NCI-H748 treated with DMSO at 0.1 percent for 48 hours (cell line): ENCODE measurements at places on chromosomes 3 and 15.

- no peak for DNase-seq
Observed at GRCh38 chr15:29638781-29639180, 183.5 kb downstream of the TJP1 start.

DNA sequence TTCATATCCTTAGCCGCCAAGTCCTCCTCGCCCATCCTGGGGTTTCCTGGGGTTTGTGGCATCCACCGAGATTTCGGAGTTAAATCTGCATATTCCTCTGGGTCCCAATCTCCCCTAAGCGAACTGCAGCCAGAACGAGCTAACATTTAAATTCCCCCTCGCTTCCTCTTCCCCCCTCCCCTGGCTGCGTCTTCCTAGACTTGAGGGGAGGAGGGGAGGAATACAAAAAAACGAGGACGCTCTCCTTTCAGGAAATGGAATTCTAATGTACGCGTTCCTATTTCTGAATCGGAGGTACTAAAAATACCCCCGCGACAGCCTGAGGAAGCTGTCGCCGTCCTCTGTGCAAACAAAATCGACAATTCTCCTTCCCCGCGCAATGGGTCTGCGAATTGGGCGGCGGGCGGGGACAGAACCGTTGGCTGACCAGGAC is 5.6 kb downstream of the FEZF2 start:
- DNase-seq: no peak

GRCh38 chr3:177835008-177835407 is 637.7 kb upstream of the TBL1XR1 start:
- DNase-seq: no peak

DNA sequence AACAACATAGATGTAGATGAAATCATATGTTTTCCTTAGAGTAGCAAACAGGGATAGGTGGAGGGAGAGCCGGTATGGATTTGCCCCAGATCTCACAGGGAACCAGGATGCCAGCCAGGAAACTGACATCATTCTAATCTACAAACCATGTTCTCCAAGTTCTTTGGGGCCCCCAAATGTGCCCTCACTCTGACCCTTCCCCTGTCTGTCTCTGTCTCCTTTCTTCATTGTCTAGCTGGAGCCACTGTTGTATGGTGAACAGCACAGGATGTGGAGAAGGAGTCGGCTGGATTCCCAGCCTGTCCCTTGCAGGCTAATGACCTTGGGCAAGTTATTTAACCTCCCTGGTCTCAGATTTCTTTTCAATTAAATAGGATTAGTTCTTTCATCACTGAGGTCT is 962 bp downstream of the ATP13A5 start:
- no peak for DNase-seq

GRCh38 chr3:32406486-32407408 is 15.1 kb downstream of the CMTM7 start:
- DNase-seq: peak; percentile 34

GRCh38 chr3:46208167-46208704 is at the start of gene CCR1:
Gene CCR1, minus strand, starts transcription at chr3:46208313. Its CDS starts 4,000 bp downstream, at chr3:46204313.
- no peak for DNase-seq

DNA sequence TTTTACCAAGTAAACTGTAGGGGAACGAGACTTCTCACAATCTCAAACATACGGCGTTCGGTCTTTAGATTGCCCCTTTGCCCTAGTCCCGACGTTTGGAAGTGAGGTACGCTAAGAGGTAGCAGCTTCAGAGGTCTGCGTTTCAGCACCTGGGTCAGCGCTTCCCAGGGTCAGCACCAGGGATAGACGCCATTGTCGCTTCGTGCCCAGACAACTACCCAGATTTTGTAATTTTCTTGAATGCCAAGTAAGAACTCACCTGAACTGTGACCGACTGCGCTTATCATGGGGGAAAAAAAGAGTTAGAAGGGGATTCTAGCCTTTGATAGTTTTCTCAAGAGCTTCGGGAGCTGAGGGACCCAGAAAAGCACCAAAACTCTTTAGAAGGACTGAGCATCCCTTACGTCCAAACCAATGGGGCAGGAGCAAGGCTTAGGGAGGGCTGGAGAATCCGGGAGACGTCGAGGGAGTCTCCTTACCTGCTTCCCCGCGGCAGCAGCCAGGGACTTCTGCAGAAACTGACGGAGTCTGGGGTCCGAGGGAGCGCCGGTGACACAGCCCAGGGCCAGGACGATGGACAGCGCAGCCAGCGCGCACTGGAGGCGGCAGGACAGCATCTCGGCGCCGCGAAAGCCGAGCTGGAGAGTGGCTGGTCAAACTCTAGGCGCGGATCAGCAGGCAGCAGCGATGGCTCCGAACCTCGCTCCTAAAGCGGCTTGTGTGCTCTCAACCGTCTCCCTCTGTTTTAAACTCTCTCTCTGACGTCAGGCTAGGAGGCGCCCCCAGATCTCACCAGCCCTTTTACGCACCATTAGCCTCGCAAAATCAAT is at the start of gene SST:
TSS of gene SST (minus strand) at position 720 of the 830 bp plus-strand sequence. CDS start at position 617, 103 bp downstream.
- no peak for DNase-seq

DNA sequence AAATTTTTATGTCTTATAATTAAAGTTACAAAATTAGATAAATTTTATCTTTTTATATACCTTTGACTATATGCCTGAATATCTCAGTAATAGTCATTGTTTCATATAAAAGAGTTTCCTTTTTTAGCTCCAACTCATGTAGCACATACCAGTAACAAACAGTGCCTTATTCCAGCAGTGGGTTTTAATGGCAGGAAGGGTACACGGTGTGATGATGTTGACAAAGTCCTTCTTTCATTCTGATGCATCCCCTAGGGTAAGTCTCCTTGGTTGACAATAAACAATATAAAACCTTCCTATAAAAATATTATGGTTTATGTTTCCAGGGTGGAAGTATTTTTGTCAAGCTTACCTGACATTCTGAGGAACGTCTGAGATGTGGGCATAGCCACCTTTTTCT is 77.2 kb upstream of the FGF12 start:
- DNase-seq: no peak

DNA sequence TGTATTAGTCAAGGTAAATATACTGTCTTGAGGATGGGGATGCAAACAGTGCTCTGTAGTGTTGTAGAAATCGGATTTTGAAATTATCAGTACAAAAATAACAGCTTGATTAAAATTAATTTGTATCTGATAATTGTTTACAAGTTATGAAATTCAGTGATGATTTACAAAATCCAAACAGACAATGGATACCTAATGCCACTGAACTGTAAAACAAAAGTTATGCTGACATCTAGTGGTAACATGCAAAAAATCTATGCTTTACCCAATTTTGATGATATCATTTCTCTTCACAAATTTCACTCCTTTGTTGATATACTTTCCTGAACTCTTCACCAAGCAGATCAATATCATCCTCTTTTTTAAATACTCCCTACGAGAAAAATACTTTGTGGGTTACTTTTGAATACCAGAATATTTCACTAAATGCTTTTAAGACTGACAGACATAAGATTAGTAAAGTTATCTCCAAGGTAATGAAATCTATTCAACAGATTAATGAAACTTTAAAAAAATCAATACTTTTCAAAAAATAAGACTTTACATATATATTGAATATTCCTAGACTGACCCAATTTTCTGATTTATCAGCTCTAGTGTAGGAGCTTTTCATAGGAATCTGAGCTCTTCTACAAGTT is 36.0 kb downstream of the MNS1 start:
- DNase-seq: peak; percentile 8

GRCh38 chr3:184175981-184176376 is 1.3 kb downstream of the AP2M1 start:
- DNase-seq: no peak

- no peak for DNase-seq
Observed at GRCh38 chr3:153003441-153003840, 158.6 kb upstream of the RAP2B start.

DNA sequence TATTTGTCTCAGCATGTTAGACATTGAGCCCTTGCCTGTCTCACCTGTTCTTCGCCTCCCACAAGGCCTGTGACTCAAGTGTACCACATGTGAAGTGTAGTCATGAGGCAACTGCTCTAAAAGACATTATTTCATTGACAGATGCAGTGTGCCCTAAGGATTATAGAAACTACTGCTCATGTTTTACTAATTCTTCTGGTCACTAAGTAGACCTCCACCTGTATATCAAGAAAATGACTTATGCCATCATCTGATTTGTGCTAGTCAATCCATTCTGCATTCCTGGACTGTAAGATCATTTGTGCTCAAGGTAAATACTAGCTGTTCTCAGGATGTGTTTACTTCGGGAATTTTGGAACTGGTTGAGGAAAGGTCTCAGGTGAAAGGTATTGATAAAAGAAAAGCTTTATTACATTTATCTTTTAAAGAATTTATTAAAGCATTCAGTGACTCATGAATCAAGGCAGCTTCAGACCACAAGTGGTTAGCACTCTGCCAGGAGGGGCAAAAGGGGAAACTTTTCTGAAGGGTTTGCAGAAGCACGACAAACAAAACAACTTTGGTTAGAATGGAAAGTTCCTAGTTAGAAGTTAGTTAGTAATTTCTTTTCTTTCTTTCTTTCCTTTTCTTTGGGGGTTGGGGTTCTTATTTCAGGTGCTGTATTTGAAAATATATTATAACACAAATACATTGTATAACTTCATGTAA is 465.3 kb upstream of the CBLB start:
- no peak for DNase-seq

GRCh38 chr3:11509173-11510000 is 134.3 kb downstream of the VGLL4 start:
- peak; percentile 77 for DNase-seq

DNA sequence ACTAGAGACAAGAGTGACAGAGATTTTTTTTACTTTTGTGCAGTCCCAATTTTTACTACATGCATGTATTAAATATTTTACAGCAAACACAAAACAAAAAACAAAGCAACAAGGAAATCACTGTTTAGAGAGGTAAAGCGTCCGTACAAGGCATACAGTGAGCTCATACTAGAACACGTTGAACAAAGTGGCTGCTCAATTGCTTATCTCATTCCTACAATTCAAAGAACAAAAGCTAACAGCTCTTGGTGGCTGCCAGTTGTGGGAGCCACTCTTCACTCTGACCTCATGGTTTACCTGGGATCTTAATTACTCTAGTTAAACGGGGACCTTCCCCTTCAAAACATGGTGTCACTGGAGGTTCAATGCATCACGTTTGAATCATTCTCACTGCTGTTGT is 7.6 kb upstream of the ARHGEF26 start:
- DNase-seq: no peak

DNA sequence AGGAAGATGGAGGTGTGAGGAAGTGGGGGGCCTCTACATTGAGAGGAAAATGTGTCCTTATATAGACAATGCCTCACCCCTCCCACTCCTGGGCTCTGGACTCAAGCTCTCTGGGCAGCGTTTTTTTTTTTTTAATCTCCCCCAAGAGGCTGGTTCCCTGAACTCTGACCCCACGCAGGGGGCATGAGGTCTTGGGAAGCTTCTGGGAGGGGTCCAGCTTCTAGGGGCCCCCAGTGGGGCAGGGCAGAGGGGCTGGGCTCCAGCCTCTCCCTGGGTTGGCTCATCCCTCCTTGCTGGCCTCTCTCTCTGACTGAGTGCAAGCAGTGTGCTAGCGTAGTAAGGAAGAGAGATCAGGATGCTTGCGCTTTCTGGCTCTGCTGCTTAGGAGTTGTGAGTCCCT is 101.4 kb upstream of the HACD2 start:
- DNase-seq: no peak

DNA sequence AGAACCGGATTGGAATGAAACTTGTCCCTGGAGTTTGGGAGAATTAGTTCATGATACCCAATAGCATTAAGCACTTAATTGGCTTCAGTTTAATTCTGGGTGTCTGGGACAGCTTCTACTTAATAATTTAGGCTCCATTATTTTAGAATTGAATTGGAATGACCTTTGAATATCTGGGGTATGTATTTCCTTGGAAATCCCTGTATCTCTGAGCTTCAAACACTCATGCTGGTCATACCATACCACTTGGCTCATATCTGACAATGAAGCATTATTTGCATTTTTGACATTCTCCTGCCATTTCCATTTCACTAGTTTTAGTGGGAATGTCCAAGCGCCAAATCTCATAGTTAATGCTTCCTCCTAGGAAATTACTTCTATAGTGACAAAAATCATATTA is 393.1 kb downstream of the DIPK2A start:
- DNase-seq: no peak

- DNase-seq: no peak
Observed at GRCh38 chr3:43290956-43291355, 4.6 kb downstream of the SNRK start.

- DNase-seq: no peak
Observed at GRCh38 chr3:16090706-16091105, 83.8 kb upstream of the GALNT15 start.
